ENCODE measurements at places on chromosomes 4 and X.

DNA sequence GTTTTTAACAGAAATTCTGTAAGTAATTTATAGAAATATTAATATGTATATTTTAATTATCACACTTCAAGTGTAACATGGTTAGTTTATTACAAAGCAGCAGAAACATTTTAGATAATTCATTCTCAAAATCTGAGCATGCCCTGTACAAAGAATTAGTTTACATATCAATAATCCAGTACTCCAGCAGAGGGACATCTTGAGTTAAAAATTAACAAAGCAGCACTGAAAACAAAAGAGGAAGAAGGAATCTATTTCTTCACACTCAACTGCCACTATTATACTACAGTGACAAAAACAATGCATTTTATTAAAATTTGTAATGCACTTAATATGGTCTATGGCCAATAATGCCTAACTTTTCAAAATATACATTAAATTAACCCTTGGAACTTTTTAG is 179.1 kb upstream of the KLHL4 start:
- peak; percentile 31 for DNase-seq

GRCh38 chr4:170202721-170203120 is 113.0 kb upstream of the AADAT start:
- DNase-seq, result no peak

- DNase-seq, result no peak
Measured at GRCh38 chr4:61440321-61440720, 240.2 kb downstream of the ADGRL3 start.

GRCh38 chr4:55397126-55397436 is 1.3 kb downstream of the TMEM165 start:
- DNase-seq, result no peak

DNA sequence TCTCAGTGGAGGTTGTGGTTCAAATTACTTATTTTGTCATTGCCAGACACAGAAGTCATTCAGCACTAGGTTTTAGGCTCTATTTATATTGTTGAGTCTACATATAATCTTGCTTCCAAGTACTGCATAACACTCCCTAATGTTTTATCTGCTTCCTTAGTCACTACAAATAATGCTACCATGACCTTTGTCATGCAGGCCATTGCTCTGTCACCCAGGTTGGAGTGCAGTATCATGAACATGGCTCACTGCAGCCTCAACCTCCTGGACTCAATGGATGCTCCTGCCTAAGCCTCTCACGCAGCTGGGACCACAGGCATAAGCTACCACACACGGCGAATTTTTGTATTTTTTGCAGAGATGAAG is 23.5 kb upstream of the PDZD4 start:
- no peak for DNase-seq

DNA sequence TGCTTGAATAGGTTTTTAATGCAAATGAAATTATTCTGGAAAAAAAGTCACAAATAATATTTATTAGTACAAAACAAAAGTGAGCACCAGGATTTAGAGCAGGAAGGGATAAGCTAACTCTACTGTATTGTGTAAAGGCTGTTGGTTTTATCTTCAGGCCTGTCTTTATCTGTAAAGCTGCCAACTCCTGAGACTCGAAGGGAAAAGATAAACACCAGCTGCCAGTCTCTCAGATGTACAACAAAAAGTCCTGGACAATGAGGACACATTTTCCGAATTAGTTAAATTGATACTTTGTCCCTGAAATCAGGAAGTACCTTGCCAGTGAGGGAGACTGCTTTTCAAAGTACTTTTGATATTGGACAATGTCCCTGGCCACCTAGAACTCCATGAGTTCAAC is 8.8 kb downstream of the DDX60 start:
- peak; percentile 44 for DNase-seq

DNA sequence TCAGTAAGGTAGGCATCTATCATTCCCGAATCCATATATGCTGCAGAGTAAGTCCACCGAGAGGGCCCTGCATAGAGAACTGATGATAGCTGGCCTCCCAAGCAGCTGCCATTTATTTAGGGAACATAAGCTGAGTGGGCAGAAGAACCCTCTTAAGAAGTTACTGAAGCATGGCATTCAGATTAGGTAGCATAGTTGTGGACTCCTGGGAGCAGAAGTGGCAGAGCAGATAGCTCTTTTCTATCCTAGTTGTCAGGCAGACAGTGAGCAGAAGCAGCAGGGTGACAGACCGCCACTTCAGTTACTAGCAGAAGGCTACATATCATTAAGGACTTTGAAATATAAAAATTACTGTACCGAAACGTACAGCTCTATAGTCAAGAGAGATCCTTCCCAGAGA is 454.7 kb downstream of the PPP4R3C start:
- no peak for DNase-seq
